T-cell (primary cell): ENCODE measurements at places on chromosomes 11 and 22.

DNA sequence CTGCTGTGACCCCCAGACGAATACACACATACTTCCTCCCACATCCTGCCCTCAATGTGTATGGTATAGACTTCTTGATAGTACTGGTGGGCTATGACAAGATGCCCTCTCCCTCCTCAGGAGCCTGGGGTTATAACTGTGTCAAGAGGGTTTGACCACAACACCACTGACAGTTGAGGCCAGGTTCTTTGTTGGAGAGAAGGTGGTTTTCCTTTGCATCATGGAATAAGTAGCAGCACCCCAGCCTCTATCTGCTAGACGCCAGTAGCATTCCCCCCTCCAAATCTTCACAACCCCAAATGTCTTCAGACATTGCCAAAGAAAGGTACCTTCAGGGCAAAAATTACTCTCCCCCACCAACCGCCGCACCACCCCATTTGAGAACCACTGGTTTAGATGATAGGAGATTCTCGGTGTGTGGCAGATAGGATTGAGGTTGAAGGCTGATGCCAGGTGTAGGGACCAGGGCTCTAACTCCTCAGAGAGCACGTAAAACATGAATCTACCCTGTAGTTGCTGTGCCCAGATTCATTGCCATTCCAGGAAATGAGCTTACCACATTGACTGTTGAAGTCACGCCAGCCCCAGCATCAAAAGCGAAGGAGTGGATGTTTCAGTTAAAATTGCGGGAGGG, 5.5 kb upstream of the MYO18B start:
- DNase-seq = peak; percentile 31

DNA sequence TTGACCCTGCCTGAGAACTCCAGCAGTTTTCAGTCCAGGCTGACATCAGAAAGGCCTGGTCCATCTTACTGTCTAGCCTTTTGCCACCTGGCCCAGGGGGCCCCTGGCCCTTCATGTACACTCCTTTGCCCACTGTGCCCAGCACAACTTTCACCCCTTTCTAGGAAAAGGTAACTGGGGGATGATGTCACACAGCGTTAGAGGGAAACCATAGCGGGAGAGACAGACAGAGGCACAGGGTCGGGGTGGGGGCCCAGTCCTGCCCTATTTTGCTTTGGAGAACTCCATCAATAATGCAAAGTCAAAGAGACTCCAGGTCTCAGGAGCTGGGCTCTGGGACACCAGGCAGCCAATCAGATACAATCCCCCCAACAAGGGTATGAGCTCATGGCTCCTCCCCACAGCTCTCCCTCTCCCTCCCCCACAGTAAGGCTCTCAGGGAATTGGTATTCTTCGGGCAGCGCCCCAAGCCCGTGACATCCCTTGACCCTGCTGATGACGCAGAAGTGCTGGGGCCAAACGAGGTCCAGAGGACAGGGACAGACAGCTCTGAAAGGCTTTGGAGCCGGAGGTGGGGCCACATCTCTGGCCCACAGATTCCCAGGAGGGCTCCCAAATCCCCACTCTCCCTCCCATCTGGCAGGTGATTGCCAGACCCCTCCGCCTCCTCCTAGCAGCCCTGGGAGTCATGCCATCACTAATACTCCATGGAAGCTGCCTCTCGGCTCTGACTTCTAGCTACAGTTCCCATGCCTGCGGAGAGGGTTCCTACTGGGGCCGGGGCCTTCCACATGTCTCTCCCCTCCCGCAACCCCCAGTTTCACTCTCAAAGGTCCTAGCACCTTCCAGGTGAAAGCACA, 5.9 kb downstream of the USP2 start:
- no peak for DNase-seq

DNA sequence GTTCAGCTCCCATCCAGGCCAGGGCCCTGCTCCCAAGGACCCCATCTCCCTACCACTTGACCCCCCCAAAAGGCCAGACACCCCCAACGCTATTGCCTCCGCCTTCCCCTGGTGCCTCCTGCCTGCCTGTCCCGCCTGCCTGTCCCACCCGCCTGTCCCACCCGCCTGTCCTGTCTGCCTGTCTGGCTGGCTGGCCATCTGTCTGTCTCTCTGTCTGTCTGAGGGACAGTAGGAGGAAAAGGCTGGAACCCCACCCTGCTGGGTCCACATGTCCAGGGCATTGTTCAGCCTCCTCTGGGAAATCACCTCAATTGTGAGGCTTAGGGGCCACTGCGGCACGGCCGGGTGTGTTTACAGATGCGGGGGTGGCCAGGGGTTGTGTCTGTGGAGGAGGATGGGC, 25.3 kb upstream of the CBX7 start:
- no peak for DNase-seq

DNA sequence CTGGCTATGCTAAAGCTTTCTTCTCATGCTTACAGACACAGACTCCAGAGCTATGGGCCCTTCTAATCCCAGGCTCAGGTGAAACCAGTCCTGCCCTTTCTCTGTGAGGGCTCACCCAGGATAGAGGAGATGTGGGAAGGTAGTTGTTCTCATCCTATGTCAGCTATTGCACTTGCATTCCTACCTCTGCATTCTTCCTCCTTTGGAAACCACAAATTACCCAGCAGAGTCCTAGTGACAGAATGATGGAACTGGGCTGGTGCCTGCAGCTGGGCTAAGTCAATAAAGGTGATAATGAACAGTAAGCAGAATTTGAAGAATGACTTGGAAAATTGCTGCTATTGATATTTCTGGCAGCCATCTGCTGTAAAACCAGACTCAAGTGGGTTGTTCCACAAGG, 560.0 kb downstream of the TMEM135 start:
- no peak for DNase-seq

DNA sequence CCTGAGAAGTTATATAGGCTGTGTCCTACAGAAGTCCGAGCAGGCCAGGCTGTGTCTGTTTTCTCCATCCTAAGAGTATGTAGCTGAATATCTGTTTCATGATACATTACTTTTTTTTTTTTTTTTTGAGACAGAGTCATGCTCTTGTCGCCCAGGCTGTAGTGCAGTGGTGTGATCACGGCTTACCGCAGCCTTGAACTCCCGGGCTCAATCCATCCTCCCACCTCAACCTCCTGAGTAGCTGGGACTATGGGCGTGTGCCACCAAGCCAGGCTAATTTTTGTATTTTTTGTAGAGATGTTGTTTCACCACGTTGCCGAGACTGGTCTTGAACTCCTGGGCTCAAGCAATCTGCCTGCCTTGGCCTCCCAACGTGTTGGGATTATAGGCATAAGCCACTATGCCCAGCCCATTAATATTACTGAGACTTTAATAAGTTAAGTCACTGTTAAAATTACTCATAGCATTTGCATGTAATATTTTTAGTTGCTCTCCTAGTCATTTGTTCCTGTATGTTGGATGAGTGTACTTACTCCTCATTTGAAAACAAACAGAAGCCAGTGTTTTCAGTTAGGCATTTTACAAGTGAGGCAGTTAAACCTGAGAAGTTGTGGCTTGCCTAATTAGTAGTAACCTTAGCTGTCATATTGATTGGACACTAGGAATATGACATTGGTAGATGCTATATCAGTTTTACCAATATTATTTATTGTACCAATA, 26.1 kb downstream of the DRG1 start:
- no peak for DNase-seq

GRCh38 chr22:49479566-49479965, 348.1 kb downstream of the BRD1 start:
- DNase-seq = no peak

DNA sequence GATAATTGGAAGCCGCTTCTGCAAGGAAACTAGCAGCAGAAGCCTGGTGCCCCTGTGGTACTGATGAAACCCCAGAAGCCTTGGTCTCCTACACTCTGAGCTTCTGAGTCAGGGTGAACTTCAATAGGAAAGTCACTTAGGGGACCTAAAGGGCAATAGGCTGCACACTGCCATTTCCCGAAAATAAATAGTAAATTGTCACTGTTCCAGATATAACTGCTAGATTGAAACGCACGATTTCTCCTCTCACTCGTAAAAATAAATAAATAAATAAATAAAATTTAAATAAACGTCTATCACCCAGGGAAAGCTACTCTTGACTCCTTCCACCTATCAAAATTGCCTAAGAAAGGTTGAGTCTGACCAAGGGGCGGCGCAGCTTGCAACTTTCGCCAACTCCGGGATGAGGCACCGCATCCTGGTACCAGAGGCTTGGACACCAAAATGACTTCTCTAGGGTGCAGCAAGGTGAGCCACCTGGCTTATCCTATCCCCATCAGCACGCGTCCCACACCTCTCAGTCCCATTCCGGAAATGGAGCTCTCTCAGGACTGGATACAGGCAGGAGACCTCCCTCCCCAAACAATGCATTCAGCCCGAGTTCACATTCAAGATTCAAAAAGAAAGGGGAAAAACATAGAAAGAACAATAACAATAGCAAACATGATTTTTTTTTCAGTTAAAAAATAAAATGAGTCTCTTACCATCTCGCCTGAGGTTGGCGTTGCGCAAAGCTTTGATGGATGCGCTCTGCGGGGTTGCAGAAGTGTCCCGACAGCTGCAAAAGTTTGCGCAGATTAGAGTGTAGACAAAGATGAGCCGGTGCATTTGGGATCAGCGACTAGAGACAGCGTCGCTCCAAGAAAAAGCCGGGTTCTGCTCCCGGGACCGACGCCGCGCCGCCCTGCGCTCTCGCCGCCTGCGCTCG, 583 bp downstream of the PDGFD start:
- no peak for DNase-seq
